Myometrial cell (primary cell): ENCODE measurements at places on chromosomes 2 and 18. TPM values are rescaled to one million over a fixed set of nuclear protein-coding genes. Genes with fewer than 3 reads are reported as not detected.

The SGPP2 gene
- not detected in 2 replicates for total RNA-seq

The KCNG2 gene
- total RNA-seq: 1.2 and 3.0 TPM in 2 replicates

The NEMP2 gene
- 4.3 and 6.6 TPM in 2 replicates for total RNA-seq

The SLC9A4 gene
- total RNA-seq: not detected in 2 replicates

The UGT1A10 gene
- not detected in 2 replicates for total RNA-seq

The PHOSPHO2 gene
- 0.58 and 2.5 TPM in 2 replicates for total RNA-seq

The EML6 gene
- 0.35 and 4.3 TPM in 2 replicates for total RNA-seq

The HAAO gene
- not detected in 2 replicates for total RNA-seq

The INPP5D gene
- 0.29 and 0.53 TPM in 2 replicates for total RNA-seq

The EPB41L3 gene
- total RNA-seq: not detected in 2 replicates

The GRB14 gene
- total RNA-seq: not detected in 2 replicates

The REV1 gene
- total RNA-seq: 11.5 and 15.2 TPM in 2 replicates

The MREG gene
- 0.29 and 1.1 TPM in 2 replicates for total RNA-seq

The TFCP2L1 gene
- total RNA-seq: not detected in 2 replicates

The CCDC121 gene
- 1.2 and 2.7 TPM in 2 replicates for total RNA-seq

The HOXD8 gene
- total RNA-seq: 8.3 and 11.8 TPM in 2 replicates

The TMEM127 gene
- 21.9 and 28.9 TPM in 2 replicates for total RNA-seq

The RESP18 gene
- not detected in 2 replicates for total RNA-seq

The AGFG1 gene
- total RNA-seq: 67.7 and 71.4 TPM in 2 replicates

The RPRM gene
- total RNA-seq: not detected in 2 replicates

The STAT1 gene
- total RNA-seq: 57.9 and 60.8 TPM in 2 replicates

The REG1B gene
- total RNA-seq: not detected in 2 replicates

The ARHGAP15 gene
- not detected in 2 replicates for total RNA-seq

The STARD6 gene
- total RNA-seq: 0.35 TPM in 1 of 2 replicates, not detected in the other

The ATAD2B gene
- 2.0 and 2.8 TPM in 2 replicates for total RNA-seq

The STEAP3 gene
- total RNA-seq: 51.7 and 52.5 TPM in 2 replicates

The ALKAL2 gene
- not detected in 2 replicates for total RNA-seq

The ASB18 gene
- not detected in 2 replicates for total RNA-seq

The ICOS gene
- total RNA-seq: not detected in 2 replicates

The OR6B2 gene
- not detected in 2 replicates for total RNA-seq

The CHST10 gene
- 11.5 and 13.3 TPM in 2 replicates for total RNA-seq
